ENCODE measurements at places on chromosomes 3 and 15.

GRCh38 chr15:79680720-79681119 lies 216.1 kb downstream of the MTHFS start:
- no peak for DNase-seq

DNA sequence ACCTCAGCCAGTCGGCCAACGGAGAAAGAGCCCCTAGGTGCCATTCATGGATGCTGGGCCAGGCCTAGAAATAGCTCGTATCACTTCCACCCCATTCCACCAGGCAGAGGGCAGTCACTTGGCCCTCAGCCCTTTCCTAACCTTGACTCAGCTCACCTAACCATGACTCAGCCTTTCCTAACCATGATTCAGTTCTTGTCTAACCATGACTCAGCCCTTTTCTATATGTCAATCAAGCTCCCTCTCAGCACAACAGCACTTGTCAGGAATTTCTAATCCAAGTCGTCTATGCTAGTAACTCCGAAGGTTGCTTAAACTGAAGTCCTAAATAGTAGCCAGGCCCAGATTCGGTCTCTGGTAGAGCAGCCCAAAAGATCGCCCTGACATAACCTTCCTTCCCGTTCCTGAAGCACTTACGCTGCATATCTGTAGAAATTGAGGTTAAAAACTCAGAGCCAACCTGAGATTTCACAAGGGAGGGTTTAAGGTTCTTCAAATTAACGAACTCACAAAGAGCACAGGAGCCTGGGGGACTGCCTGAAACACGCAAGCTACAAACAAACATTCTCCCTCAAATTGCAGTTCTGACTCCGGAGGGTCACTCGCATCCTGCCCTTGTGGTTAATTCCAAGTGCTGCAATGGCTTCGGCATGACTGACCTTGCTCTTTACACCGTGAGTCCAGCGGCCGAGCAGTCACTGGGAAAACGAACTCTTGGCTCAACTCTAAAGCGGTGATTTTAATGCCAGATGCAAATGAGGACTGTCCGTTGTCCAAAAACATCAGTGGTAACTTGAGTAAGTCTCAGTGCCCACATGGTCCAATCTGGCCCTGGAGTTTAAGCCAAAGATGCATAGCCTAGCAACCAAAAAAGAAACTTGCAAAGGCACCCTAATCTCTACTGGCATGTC lies 99.9 kb downstream of the ADAMTS17 start:
- no peak for DNase-seq

GRCh38 chr3:124883766-124884473 lies 3.2 kb downstream of the ITGB5 start:
- no peak for DNase-seq

GRCh38 chr15:60703207-60703933 lies 224.4 kb upstream of the ICE2 start:
- DNase-seq = no peak

GRCh38 chr3:58664611-58665010 lies 2.0 kb downstream of the FAM3D start:
- DNase-seq = no peak

- DNase-seq = no peak
These were observed 52.3 kb downstream of the WNT5A start for GRCh38 chr3:55434789-55435188.

- peak; percentile 73 for DNase-seq
These were observed 1.8 kb upstream of the ZMYND10 start for GRCh38 chr3:50347187-50347813.

GRCh38 chr3:149376718-149377407 lies 586 bp downstream of the TM4SF1 start:
- DNase-seq = no peak

DNA sequence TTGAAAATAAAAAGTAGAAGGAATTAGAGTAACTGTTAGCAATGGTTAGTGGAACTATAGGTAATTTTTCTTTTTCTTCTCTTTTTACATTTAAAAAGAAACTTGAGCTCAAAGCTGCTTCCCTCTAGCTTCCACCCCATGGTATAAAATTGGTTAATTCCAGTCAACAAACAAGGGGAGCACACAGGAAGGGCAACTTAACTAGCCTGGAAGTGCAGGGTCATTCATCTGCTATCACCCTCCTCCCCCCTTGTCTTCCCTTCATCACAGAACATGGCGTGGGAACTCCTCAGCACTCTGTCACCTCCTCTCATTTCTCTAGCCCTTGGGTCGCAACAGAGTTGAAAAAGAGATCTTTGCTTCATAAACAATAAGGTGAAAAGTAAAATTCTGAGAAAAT lies 20.0 kb downstream of the MASP1 start:
- no peak for DNase-seq

GRCh38 chr3:40465456-40465855 lies 8.3 kb downstream of the RPL14 start:
- DNase-seq = no peak

DNA sequence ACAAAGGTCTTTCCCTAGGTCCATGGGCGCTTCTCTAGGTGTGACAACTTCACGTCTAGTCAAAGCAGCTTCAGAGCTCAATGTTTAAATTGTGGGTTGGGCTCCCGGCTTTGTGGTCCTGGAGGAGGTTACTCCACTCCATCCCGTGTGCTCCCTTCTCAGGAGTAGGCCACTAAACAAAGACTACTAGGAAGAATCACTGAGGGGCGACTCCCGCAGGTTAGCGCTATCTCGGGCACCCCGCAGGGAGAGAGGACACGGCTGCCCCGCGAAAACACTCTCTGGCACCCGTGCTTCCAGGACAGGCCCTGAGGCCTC lies 500 bp downstream of the PARP6 start:
- no peak for DNase-seq

DNA sequence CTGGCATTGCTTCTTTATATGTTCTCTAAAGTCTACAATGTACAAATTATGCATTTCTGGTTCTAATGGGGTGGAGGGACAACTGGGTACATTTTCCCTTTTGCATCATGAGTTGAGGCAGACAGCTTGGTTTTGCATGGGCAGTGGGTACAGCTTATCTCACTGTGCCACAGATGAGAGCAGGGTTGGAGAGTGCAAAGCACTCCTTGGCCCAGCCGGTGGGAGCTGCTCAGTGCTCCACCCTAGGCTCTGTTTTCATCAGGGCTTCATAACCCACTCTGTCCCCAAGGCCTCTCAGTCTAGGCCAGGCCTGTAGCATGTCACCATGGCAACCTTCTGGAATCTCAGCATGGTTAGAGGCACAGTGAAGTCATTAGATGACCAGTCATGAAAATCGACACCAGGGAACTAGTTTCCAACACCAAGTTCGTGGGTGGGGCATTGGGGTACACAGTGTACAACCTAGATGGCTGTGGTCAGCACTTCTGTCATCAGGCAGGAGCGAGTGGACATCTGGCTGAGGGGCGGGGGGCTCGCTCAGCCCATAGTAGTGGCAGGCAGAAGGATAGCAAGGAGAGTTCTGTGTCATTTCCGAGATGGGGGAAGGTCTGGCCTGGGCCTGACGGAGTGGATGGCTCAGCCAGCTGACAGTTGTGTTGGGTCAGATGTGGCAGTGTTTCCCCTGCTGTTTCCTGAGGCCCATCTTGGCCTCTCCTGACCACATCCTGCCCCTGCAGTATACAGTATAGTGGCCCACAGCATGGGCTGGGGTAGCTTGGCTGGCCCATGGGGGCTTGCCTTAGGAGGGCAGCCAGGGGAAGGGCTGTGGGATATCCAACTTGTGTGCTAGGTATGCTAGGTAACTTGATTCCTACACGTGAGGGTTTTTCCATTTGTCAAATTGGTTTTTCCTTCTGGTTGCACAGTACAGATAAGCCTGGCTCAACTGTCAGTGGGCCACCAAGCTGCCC lies 75.7 kb upstream of the PRR23C start:
- no peak for DNase-seq

DNA sequence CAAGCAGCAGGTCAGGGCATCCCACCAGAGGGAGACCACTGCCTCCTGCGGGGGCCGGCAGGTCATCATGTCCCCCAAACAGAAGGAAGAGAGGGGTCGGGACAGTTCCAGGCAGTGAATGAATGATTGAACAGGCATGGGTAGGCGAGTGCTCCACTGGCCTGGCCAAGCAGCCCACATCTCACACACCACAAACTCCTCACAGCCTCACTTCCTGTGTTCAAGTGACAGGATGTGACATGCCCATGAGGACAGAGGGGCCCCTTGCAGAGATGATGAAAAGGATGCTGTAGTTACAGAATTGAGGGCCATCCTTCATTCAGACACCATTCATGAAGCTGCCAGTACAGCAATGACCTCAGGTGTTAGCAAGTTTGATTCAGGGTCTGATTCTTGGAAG lies 3.7 kb downstream of the IQSEC1 start:
- DNase-seq = peak; percentile 52

DNA sequence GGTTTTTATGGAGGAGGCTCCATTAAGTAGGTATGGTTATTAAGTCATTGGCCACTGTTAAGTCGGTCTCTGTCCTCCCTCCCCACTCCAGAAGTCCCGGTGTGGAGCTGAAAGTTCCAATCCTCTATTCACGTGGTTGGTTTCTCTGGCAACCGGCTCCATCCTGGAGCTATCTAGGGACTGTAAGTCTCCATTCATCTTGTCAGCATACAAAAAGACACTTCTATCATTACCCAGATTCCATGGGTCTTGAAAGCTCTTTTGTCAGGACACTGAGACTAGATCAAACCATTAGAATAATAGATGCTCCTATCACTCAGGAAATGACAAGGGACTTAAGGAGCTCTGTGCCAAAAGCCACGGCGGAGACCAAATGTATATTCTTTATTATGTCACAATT lies 110.3 kb downstream of the PIK3CB start:
- DNase-seq = no peak

GRCh38 chr3:133850034-133850433 lies 44.4 kb downstream of the SRPRB start:
- DNase-seq = no peak

DNA sequence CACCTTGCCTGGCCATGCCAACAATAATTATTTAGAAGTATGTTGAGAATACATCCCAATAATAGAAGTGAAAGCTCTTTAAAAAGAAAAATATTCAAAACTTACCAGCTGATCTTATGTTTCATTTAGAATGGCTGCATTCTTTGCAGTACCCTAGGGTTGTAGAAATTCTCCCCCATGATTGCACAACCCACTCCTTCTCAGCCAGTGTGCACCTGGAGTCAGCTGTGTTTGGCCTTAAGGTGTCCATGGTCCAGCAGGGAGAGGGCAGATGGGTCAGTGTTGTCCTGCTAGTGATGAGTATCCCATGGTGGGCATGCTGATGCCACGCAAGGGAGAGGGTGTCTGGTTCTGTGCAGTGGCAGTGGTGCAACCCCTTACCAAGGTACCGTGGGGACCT lies 117.3 kb downstream of the IGF1R start:
- DNase-seq = no peak

- no peak for DNase-seq
These were observed 150.8 kb upstream of the BNIP2 start for GRCh38 chr15:59839906-59840305.

DNA sequence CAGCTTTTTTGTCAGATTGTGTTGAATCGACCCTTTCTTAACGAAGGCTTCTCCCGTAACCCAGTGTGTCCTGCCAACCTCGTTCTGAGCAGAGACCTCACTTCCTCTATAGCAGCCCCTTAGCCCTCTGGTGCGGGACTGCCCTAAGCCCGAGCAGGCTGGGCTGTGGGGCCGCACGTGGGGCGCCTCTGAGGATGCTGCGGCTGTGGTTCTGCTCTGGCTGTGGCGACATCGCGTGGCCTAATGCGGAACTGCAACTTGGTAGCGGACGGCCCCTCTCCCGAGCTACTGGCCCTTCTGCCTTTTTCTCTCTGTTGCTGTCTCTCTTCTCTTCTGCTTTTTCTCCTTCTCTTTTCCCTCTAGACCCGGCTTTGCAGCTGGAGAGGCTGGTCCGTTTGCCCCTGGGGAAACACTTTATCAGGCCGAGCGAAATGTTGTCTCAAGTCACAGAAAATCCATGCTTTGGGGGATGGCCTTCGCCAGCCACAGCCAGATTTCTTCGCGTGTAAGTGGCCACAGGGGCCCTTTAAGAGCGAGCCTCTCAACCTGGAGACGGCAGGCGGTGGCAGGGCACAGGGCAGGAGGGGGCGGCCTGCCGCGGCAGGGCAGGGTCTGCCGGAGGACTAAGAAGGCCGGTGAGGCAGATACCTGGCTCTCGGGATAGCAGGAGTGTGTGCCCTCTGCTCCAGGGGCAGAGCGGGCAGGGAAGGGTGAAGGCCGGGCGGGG lies 19.4 kb upstream of the KIF23 start:
- DNase-seq = peak; percentile 58

- no peak for DNase-seq
These were observed 25.2 kb downstream of the ITGB5 start for GRCh38 chr3:124862006-124862405.

DNA sequence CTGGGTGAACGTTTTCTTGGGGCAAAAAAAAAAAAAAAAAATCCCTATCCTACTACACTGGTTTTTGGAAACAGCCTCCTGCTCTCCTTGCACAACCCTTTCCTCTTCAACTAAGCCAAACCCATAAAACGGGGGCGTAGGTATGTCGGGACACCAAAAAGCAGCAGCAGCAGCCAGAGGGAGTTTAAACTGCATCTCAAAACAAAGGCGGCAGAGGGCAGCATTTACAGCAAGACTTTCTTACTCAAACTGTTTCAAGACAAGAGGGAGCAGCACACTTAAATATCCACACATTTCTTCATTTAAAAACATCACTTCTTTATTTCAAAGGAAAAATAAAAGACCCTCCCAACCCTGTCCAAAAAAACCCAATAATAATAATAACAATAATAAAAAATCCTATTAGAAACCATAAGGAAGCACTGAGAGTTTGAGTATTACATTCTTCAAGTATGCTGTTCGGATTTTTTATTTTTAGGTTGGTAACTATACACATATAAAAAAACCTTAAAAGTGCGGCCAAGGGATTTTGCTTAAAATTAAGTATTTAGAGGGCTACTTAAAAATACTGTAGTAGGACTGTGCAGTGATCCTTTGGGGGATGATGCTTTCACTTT lies 43.9 kb upstream of the PLXND1 start:
- DNase-seq = peak; percentile 27

DNA sequence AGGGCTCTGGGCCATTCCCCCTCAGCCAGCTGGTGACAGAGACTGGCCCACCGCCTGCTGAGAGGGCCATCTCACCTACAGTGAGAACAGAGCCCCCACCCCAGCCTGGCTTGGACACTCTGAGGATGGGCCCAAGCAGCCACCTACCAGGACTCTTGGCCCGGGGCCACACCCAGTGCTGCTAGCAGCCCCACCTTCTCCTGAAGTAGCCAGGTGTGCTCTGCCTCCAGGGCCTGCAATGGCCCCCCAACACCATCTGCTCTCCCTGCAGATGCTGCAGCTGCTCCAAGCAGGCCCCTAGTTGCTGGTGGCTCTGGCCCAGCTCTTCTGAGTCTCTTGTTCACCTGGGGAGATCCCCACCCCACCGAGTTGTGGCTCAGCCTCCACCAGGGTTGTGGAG lies 6.8 kb upstream of the CLK3 start:
- DNase-seq = no peak

Data from central memory CD4-positive, alpha-beta T cell (primary cell).